Dermis blood vessel endothelial cell (primary cell): ENCODE measurements at places on chromosomes 6 and 20.

GRCh38 chr6:157625764-157626163, 197.3 kb upstream of the SNX9 start:
- DNase-seq = no peak

GRCh38 chr6:30061858-30062458, 893 bp downstream of the POLR1H start:
- no peak for DNase-seq

- DNase-seq = no peak
These were observed 125.1 kb upstream of the LOC128125822 start for GRCh38 chr6:63447134-63447533.

GRCh38 chr20:25587536-25587935, 2.2 kb upstream of the NINL start:
- DNase-seq = no peak

- DNase-seq = no peak
These were observed 24.9 kb downstream of the SESN1 start for GRCh38 chr6:109069746-109070145.

DNA sequence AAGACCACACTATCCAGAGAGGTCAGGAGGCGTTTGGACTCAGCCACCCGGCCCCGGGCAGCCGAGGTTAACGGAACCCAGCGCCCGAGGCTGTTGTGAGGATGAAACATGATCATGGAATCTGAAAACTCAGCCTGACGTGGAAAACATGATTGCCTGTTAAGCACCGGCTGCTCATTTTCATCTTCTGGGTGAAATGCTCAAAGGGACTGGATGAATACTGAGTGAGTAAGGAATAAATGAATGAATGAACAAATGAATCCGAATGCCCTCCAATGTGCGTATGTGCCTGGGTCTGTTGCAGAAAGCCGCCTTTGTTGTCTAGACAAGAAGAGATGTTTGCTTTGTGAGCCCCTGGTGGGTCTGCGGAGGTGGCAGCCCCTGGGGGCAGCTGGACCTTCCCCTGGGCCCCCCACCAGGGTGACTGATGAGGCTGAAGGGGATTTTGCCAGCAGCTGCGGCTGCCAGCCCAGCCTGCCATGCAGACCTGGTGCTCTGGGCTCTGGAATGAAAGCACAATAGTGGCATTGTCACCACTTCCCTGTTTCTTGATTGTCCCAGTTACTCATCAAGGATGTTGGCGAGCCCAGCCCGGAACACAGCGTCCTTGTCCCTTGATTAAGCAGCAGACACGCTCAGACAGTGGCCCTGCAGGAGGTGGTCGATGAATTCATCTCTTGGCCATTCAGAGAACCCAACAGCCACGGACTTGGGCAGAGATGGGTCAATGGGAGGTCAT, 211.1 kb downstream of the ANKRD60 start:
- DNase-seq = no peak

- no peak for DNase-seq
These were observed 838 bp downstream of the STMN3 start for GRCh38 chr20:63652192-63652980.

DNA sequence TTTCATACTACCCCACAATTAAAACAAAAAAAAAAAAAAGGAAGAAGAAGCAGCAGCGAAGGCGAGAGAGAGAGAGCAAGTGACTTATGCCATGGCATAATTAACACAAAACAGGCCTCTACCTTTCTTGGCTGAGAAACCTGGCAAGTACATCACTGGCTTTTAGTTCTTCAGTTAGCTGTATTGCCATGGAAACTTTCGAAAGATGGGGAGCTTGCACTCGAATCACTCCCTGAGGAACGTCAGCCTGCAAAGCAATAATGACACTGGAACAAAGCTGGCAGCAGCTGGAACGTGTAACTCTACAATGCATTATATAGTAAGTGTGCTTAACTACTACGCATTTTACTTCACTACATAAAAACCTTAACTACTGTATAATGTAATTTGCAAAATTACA, 126.1 kb downstream of the ARHGAP18 start:
- no peak for DNase-seq

DNA sequence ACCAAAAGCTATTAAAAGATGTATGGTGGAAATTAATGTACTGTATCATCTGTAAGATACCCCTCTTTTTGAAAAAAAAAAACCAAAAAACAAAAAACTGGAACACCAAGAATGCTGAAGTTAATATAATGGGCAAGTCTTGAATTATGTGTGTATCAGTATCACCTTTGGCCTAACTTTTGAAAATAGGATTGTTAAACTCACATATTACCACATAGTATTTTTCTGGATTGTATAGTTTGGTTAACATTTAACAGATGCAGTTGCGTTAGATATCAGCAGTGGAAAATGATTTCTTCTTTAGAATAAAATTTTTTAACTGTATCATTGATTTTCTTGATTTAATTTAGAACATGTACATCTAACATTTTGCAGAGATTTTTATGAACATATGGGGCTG, 118.5 kb downstream of the LRRC1 start:
- no peak for DNase-seq

- DNase-seq = no peak
These were observed 202.1 kb downstream of the NFATC2 start for GRCh38 chr20:51340451-51340840.

DNA sequence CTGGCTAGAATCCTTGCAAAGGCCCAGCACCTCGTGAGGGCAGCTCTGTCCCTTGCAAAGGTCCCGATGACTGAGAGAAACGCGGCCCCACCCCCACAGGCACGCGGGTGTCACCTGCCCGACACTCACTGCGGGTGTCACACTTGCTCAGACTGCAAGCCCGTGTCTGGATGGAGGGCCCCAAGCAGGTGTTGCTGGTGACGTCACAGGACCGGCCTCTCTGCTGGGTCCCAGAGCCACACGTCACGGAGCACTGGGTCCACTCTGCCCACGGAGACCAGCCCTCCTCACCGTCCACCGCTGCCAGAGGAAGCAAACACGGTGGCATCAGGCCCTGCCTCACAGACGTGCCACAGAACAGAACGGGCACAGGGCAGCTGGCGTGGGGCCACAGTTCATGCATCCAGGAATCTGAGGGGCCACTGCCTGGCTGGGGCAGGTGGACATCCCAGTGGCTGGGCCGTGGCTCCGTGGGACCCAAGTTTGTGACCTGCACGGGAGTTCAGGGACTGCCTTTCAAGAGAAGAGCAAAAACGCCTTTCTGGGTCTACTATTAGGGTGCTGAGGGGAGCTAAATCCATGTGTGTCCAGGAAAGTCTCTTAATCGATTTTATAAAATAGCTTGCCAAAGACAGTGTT, 16.0 kb downstream of the THBS2 start:
- no peak for DNase-seq

DNA sequence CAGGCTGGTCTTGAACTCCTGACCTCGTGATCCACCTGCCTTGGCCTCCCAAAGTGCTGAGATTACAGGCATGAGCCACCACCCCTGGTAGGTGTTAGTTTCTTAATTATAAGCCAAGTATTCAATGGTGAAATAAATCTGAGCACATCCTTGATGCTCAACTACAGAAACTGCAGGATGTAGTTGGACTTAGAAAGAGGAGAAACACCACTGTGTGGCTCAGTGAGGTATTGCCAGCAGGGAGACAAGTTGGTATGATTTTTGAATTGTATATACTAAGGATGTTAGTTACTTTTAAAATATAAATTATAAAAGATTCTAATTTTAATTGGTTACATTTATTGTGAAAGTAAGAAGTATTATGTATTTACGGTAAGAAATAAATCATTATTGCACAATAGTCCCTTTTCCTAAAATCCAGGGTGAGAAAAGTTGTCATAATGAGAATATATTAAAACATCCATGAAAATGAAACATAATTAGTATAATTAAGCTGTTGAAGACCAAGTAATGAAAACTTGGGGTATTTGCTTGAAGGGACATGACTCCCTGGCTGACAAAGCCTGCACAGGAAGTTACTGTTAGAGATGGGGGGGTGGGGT, 17.6 kb downstream of the SLC18B1 start:
- peak; percentile 32 for DNase-seq

DNA sequence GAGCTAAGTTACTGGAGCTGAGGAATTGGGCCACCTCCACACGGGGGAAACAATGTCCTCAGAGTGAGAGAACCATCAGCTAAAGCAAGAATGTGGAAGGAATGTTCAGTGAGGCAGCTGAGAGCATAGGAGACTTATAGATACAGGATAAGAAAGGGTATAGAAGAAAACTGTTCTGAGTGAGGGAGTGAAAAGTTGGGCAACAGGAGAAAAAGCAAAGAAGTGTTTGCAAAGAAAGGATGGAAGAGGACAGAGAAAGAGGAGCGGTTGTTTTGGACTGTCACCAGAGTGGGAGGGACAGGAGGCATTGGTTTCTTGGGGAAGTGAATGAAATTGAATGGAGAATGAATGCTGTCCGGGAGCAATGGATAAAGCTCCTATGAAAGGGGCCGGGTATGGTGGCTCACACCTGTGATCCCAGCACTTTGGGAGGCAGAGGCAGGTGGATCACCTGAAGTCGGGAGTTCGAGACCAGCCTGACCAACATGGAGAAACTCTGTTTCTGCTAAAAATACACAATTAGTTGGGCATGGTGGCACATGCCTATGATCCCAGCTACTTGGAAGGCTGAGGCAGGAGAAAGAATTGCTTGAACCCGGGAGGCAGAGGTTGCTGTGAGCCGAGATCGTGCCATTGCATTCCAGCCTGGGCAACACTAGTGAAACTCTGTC, 296.5 kb downstream of the ADGB start:
- no peak for DNase-seq

GRCh38 chr6:63742060-63742459, 106.5 kb downstream of the PHF3 start:
- DNase-seq = no peak

- DNase-seq = no peak
These were observed 307 bp downstream of the RANBP9 start for GRCh38 chr6:13711324-13711732.

- DNase-seq = no peak
These were observed 656.6 kb upstream of the MAP3K7 start for GRCh38 chr6:91243436-91243835.

DNA sequence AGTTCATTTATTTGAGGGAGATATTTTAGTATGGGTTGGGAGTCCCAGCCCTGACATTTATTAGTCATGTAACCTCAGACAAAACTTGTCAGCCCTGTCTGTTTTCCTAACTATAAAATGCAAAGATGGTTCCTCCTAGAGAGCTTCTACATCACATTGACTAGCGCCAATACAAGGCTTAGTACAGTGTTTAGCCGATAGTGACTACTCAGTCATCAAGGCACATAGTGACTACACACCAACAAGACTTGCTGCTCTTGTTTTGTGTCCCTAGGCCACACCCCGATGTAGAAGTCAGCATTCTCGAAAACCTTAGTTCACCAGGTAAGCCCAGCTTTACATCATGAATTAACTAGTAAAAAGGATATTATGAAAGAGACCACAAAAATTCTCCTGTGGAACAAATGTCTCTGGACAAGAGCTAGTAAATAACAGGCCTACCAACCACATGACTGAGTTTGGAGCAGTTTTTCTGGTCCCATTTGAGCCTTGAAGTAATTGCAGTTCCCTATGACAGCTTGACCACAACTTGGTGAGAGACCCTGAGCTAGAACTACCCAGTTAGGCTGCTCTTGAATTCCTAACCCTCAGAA, 68.8 kb downstream of the PFDN4 start:
- DNase-seq = no peak

DNA sequence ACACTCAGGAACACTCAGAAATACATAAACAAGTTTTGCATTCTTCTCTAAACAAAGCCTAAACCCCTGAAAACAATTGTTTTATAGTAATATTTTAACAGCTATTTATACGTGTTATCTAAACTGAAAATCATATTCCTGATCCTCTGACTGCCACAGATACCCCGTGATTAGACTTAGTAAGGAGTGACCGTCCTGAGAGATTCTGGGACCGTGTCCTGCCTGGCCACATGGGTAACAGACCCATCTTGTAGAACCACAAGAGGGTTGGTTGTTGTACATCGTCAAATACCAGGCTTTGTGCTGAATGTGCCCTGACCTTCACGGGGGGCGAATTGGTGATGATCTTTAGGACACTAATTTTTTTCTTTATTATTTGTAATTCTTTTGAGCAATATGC, 214.4 kb downstream of the TMEM242 start:
- no peak for DNase-seq

DNA sequence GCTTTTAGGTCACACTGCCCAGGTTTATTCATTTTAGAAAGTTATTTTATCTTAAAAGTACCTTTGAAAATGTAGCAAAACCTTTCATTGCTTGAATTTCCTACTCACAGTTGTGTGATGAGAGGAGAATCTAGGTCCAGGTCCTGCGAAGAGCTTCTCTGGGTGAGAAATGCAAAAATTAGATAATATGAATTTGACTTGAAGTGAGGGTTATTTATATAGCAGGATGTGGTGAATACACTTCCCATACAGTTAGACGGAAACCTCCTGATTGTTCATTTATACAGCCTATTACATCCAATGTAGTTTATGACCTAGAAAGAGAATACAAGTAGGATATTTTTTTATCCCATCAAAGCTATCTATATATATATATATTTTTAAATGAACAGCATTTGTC, 30.5 kb downstream of the CDKAL1 start:
- peak; percentile 54 for DNase-seq

GRCh38 chr6:87723170-87724078, 21.4 kb upstream of the AKIRIN2 start:
- peak; percentile 60 for DNase-seq

- peak; percentile 17 for DNase-seq
These were observed 10.0 kb downstream of the SGK1 start for GRCh38 chr6:134307870-134308269.

DNA sequence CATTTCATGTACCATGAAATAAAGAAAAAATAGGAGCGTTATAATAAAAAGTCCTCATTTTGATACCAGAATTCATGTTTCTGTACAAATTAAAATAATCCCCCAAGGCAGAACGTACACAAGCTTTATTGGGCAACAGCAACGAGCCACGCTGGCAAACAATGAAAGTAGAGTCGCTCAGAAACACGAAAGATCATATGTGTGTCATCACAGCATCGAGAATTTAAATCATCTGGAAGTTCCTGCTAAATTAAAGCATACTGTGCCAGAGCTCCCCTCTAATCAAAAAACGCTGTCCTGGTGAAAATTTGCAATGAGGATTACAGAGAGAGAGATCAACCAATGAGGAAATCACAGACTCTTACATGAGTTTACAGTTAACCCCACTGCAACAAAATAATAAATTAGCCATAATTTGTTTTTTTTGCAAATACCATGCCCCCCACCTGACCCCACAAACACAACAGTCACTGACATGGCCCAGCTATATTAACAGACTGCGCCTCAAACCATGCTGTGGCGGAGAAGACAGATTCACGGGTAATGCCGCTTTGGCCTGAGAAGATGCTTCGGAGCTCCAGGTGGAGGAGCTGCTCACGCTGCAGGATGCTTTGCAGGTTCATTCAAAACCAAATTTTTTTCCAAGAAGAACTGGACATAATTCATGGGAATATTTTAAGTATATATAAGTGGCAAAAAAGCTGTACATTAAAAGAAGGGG, 54.3 kb upstream of the NFATC2 start:
- no peak for DNase-seq

- DNase-seq = peak; percentile 68
These were observed 9.2 kb downstream of the NRN1 start for GRCh38 chr6:5997420-5997987.

GRCh38 chr6:107803957-107804356, 20.2 kb downstream of the SCML4 start:
- no peak for DNase-seq
